ENCODE measurements at places on chromosomes 2 and 18.

DNA sequence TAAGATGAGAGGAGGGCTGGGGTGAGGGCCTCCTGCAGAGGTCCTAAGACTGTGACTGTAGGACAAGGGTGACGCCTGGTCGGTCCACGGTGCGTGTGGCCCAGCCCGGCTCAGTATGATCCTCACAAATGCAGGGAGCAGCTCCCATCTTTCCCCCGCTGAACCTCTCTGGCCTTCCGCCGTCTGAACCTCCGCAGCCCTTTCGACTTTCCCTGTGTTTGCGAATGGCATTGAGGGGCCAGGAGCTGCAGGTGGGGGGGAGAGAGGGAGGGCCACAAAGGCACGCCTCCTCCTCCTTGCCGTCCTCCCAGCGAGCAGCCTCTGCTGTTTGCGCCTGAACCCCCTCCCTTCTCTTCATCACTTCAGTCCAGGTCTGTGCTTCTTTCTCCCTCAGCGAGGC lies 68.6 kb upstream of the PXDN start:
- no peak for DNase-seq

- no peak for DNase-seq
Observed at GRCh38 chr2:208798698-208799097, 392.1 kb downstream of the PTH2R start.

DNA sequence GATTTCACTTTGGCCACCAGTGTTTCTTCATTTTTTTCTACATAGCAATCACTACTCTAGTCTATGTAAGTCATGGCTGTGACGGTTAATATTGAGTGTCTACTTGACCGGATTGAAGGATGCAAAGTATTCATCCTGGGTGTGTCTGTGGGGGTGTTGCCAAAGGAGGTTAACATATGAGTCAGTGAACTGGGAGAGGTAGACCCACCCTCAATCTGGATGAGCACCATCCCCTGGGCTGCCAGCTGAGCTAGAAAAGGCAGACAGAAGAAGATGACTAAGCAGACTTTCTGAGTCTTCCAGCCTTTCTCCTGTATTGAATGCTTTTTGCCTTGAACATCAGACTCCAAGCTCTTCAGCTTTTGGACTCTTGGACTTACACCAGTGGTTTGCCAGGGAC lies 265.0 kb upstream of the SLC8A1 start:
- no peak for DNase-seq

DNA sequence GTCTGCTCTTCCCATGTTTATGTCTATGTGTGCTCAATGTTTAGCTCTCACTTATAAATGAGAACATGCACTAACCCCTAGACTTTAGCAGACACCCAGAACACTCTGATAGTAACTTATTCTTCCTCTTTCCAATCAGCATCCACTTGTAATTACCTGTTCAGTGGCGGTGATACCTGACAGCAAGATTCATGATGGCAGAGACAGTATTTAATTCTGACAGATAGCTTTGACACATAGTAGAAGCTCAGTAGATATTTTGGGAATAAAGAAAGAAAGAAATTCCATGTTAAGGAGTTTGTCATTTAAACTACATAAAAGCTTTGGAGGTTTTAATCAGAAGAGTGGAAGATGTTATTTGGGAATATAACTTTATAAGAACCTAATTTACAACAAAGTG lies 171.3 kb downstream of the CDH7 start:
- no peak for DNase-seq

DNA sequence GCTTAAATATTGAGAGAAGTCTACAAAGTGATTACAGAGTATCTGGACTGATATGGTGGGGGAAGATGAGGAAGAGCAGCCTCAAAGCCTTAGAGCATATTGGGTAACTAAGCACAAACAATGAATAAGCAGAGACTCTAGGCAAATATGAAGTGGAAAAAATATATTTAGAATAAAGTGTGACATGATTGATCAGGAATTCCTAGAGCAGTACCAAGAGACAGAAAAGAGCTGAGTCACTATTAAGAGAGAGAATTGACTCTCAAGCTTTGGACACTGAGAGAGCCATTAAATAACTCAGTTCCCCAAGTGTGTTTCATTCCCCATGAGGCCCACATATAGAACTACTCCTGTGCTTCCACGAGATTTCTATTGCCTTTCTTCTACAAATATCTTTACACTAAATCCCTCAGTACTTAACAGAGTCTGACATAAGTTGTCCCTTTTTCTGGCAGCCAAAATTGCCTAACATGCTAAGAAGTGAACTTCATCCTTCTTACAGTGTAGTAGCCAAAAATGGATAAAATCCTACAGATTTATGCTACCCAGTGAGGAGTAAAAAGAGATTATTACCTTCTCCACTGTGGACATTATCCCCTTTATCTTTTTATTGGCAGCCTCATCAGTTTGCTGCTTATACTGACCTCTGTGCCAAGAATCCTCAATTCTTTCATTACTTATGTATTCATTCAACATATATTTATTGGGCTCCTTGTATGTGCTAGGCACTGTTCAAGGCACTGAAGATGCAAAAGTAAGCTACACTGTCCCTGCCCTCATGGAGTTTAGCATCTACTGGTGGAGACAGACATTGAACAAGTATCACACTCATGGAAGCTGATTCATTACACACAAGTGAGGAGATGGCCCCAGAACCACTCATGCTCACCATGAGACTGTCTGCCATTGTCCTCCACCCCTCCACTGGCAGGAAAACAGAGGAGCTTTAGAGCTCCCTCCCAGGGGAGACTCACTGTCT lies 45.4 kb downstream of the SLC40A1 start:
- DNase-seq, result no peak

DNA sequence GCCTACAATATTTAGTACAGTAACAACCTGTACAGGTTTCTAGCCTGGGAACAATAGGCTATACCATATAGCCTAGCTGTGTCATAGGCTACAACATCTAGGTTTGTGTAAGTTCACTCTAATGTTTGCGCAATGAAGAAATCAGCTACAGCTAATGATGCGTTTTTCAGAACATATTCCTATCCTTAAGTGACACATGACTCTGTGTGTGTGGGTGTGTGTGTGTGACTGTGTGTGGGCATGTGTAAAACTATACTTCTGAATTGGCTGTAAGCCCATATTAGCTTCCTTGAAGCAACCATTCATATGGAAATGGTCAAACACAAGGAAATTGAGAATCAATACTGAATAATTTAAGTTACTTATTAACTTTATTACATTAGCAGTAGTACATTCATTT lies 120.8 kb upstream of the SULT1C3 start:
- no peak for DNase-seq

DNA sequence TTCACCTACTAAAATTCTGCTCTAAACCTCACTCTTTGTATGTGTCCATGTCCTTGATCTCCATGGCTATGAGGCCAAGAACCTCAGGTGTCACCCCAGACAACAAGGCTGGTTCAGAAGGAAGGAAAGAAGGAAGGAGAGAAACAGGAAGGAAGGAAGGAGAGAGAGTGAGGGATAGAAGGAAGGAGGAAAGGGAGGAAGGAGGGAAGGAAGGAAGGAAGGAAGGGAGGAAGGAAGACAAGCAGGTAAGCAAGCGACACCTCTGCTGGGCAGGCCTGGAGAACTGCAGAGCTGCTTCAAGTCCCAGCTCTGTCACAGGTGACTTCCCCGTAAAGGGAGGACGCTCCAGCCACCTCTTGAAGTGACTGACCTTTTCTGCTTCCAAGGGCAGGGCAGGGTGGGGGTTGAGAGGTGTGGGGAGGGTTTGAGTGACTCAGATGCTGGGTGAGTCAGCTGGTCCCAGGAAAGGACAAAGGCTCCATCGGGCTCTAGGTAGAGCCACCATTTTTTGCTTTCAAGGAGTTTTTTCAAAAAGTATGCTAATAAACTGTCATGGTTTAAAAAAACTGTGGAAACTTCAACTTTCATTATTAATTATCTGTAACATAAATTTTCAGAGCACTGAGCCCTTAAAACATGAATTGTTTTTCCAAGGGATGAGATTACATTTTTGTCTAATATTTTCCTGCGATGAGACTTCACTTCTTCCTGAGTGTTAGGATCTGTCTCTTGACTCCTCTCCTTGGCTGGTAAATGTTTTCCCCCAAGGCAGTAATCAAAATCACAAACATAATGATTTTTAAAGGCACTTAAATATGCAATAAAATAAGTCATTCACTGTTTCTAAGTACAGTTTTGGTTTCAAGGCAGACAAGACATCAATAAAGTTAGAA lies 90.1 kb upstream of the L3MBTL4 start:
- no peak for DNase-seq

DNA sequence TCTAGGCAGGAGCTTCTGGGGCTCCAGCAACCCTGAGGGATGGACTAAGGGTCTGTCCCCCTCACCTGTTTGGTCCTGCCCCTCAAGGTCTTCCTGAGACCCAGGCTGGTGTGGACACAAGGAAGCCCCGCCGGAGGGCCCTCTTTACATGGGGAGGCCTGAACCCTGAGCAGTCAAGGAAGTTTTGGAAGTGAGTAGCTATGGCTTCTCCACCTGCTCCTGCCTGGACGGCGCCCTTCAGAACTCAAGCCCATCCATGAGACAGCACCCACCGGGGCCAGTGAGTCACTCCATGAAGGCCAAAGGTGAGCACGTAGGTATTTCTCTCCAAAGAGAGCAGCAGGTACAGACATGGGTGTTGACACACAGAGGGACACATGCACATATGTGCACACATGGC lies 98.2 kb upstream of the CTDP1 start:
- no peak for DNase-seq

DNA sequence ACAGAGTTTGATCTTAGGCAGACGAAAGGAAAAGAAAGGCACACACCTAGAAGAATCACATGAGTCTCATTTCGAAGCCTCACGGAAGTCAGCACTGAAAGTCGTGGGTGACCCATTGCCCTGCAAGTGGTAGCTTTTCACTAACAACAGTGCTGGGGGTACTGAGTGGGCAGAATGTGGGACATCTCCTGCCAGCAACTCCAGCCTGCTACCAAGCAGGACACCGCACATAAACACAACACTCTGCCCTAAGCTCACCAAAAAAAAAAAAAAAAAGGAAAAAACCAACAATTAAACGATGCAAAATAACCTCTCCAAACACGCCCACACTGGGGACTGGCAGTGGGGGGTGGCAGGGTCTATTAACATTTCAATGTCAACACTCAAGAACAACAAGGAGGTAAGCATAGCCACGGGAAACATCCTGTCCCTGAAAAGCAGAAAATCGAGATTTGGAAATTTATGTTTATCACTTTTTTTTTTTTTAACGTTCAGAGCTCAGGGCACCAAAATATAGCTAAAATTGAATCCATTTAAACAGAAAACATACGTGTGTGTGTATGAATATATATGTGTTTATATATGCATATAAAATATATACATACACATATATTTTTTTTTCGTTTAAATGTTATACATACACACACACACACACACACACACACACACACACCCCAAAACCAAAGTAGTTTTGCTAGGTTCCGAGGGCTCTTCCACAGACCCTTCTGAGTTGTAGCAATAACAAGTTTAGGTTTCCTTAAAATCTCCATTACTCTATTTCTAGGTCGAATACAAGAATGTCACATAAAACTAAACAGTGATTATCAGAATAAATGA lies 2.2 kb downstream of the INO80D start:
- DNase-seq, result peak; percentile 19

DNA sequence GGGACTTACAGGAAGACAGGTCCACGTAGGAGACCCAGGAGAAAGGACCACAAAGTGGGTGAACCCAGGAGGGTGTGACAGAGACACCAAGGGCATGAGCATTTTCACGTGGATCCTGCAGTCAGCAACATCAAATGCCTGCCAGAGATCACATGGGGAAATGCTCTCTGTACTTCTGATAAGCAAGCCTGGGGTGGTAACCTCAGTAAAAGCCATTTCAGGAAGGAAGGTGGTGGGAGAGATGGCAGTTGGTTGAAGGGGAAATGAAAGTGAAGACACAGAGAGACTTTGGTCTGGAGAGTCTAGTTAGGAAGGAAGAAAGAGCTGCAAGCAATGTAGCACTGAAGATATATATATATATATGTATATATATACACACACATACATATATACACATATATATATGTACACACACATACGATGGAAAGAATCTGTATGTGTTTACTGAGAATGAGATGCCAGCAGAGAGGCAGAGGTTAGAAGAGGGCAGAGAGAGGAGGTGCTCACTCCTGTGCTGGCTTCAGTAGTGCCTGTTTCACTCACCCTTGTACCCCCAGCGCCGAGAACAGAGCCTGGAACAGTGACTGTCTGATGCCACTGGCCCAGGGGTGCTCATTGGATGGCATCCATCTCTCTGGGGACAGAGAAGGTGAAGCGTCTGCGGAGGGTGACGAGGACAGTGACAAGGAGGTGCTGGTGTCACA lies 314.9 kb downstream of the AFF3 start:
- DNase-seq, result no peak

DNA sequence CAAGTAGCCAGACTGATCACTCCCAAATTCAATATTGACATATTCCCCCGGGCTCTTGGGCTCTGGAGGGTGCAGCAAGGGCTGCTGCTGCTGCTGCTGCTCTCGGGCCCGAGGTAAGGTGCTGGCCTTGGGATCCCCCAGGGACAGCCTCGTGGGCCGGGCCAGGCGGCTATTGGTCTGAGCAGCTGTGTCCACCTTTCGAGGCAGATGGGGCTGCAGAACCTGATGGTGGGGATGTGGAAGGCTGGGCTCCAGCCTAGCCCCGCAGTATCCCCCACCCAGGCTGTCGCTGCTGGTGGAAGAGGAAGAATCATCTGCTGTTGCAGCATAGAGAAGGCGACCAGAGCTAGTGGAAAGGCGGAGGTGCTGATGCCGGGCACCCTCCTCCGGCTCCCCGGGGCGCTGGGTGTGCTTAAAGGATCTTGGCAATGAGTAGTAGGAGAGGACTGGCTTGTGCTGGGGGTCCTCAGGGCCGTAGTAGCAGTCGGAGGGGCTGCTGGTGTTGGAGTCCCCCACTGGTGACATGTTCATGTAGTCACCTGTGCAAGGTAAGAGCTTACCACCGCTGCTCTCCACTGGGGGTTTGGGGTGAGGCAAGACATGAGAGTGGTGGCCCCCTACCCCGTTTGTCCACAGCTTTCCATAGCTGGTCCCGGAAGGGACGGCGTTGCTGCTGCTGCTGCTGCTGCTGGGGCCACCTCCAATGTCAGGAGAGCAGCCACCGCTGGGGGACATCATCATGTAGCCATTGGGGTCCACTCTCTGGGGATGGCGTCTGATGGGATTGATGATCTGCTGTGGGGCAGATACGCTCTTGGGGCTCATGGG lies 3.4 kb downstream of the IRS1 start:
- DNase-seq, result no peak

DNA sequence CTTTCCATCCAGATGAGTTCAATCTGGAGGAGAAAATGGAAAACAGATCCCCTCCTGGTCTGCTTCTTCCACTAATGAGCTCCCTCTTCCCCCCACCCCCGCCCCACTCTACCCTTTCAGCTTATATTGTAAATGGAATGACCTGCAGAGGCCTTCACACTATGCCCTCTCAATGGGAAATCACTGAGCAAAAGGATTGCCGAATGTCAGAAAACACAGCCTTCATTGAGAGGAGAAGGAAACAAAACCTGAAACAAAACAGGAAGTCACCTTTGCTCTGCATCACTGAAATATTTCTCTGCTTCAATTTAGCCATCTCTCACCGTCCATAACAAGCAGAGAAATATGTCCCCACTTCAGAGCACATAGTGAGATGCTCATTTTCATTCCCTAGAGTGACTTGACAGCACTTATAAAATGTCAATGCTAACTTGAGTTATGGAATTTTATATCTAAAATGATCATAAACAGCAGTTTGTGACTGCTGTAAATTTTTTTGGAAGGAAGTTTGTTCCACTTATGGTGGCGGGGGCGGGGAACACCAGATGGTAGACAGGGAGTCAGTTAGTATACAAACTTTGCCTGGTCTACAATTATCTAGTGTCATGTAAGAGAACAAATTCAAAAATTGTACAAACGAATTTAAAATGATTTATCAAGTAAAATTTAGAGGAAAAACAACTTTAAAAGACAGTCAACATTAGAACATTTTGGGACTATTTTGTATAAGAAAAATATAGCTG lies 1.8 kb upstream of the FRZB start:
- no peak for DNase-seq

GRCh38 chr2:162091325-162092007 lies 17.5 kb upstream of the DPP4 start:
- DNase-seq, result peak; percentile 9
